ENCODE measurements at places on chromosomes 7 and 10. TPM values are rescaled to one million over a fixed set of nuclear protein-coding genes. Genes with fewer than 3 reads are reported as not detected.

The MACROH2A2 gene
- 7.9 TPM for total RNA-seq

The ATP5F1C gene
- total RNA-seq: 269 TPM

The ANKRD30A gene
- not detected for total RNA-seq

The OR2A5 gene
- total RNA-seq: not detected

The CCDC172 gene
- total RNA-seq: not detected

The SFXN3 gene
- 86.0 TPM for total RNA-seq

The APBB1IP gene
- not detected for total RNA-seq

The VSTM4 gene
- 5.2 TPM for total RNA-seq

The FASTK gene
- 72.1 TPM for total RNA-seq

The TMEM176B gene
- total RNA-seq: 0.13 TPM

The OLAH gene
- total RNA-seq: under 0.01 TPM

Data from aortic smooth muscle cell (primary cell).